Activated T-cell treated with anti-CD3 and anti-CD28 coated beads for 24 hours (primary cell): ENCODE measurements at places on chromosomes 7 and 10.

DNA sequence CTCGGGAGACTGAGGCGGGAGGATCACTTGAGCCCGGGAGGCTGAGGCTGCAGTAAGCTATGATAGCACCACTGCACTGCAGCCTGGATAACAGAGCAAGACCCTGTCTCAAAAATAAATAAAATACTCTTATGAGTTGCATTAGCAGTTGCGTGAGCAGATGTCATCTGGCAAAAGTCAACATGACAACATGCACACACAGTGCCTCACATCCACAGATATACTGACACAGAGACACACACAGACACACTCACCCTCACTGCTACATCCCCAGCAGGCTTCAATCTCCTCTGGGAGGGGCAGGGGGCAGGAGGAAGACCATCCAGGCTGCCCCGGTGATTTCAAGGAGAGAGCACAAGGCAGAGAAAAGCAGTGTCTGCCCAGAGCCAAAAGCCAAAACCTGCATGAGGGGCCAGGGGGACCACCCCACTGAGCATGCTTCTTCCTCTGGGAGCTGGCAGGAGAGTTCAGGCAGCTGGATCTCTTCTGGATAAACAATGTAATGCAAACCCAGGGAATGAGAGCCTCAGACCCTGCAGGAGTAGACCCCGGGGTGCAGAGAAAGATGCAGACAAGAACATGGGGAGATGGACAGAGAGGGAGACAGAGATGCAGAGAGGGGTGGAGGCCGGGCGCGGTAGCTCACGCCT is 9.6 kb upstream of the ELN start:
- DNase-seq, result no peak

- DNase-seq, result no peak
These were observed 68.9 kb downstream of the ZNF365 start for GRCh38 chr10:62442894-62443669.

DNA sequence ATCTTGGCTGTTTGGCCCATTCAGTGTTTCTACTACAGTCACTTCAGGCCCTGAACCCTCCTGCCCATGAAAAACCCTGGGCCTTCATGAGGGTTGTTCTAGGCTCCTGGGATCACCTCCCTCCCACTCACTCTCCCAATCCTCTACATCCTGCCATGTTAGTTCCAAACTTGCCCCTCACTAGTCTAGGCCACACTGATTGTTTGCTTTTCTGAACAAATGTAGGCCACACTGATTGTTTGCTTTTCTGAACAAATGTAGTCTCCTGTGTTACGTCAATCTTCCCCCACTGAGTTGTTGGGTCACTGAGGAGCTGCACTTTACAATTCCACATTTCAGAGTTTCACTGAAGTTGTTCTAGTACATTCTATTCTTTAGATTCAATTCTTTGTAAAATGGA is 5.3 kb upstream of the ALDH18A1 start:
- DNase-seq, result no peak

DNA sequence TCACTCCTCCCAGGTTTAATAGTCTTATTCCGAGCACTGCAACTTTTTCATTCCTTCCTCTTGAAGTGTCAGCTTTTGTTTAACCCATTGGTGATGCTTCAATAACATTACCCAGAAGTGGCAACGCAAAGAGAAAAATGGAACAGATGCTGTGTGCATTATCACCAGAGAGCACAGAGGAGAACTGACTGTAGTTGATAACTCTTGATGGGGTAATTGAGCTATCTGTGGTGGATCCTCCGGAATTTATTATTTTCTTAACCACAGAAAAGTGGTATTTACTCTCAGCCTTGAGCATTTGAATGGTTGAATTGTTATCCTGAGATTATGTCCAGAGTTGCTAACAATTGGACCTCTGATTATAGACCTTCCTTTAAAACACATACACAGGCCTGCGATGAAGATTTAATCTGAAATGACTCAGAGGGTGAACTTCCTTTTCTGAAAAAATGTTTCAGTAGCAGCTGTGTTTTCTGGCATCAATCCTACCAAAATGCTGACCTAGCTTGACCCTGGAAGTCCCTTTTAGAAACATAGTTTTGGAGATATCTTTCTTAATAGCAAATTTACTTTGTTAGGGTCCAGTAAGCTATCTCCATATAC is 1584.4 kb upstream of the LRRTM3 start:
- no peak for DNase-seq

DNA sequence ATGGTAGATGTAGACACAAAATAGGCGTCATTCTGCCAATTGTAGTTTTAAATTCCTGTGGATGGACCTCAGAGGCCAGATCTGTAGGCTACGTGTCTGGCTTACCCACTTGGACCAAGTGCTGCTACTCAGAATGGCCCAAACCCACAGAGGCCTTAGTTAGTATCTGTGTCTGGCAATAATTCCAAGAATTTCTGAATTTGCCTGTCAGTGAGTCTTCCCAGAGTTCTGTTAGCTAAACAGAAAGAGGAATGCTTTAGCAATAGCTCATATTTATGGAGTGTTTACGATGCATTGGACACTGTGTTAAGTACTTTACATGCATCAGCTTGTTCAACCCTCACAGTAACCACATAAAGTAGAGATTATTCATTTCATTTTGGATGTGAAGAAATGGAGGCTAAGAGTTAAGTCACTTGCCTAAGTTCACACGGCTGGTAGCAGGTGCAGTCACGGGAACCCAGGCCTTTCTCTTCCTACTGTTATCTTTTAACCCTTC is 231.8 kb downstream of the PTEN start:
- no peak for DNase-seq

DNA sequence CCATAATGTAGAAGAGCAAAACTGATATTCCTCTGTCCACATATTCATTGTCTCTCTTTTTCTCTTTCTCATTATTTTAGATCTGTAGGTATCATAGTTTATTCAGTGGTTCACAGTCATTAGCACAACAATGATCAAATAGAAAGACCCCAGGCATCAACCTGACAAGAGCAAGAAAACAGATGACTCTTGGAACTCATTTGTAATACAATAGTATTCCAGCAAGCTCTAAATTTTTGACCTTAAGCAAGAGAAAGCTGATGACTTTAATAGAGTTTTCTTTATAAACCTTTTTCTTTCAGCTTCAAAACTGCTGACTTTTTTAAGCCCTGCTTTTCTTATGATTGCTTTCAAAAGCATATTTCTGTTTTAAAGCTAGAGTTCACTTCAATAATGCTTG is 507.5 kb upstream of the SORCS1 start:
- DNase-seq, result no peak

- DNase-seq, result no peak
These were observed 1.3 kb downstream of the PNLIPRP2 start for GRCh38 chr10:116621934-116622655.

DNA sequence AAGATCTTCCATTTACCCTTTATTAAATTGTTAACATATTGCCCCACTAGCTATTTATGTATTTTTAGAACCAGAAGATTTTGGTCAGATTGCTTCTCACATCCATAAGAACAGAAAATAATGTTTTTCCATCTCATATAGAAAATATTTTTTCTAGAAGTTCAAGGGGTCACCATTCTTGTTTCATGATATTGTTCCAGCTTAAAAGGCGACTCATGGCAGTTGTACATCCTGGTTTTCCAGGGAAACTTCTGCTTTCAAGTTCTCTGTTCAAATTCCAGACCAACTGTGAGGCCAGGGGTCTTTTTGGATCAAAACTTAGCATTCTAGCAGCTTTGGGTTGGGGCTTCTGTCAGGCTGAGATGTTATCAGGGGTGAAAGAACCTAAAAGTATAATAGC is 84.4 kb downstream of the LRRC4 start:
- no peak for DNase-seq
